Esophagus squamous epithelium (tissue), 5 donors: ENCODE measurements at places on chromosomes 11 and 22. TPM values are rescaled to one million over a fixed set of nuclear protein-coding genes. Genes with fewer than 3 reads are reported as not detected.

- no peak overlapping the region for H3K4me3 ChIP-seq
- no peak overlapping the region for H3K27ac ChIP-seq
- H3K4me1 ChIP-seq, result peaks cover 2% of the 10 kb centered on the region
- no peaks in the 10 kb centered on the region for H3K27me3 ChIP-seq
- no peaks in the 10 kb centered on the region for H3K36me3 ChIP-seq
Observed at GRCh38 chr11:14117632-14118031, 155.1 kb downstream of the SPON1 start.

- H3K27me3 ChIP-seq, result no peaks in the 10 kb centered on the region
- H3K4me1 ChIP-seq, result peaks cover 5% of the 10 kb centered on the region
- no peak overlapping the region for H3K27ac ChIP-seq
- H3K36me3 ChIP-seq, result peaks cover 29% of the 10 kb centered on the region
- DNase-seq, result no peak
Observed at GRCh38 chr11:94796863-94797262, 28.7 kb downstream of the AMOTL1 start.

DNA sequence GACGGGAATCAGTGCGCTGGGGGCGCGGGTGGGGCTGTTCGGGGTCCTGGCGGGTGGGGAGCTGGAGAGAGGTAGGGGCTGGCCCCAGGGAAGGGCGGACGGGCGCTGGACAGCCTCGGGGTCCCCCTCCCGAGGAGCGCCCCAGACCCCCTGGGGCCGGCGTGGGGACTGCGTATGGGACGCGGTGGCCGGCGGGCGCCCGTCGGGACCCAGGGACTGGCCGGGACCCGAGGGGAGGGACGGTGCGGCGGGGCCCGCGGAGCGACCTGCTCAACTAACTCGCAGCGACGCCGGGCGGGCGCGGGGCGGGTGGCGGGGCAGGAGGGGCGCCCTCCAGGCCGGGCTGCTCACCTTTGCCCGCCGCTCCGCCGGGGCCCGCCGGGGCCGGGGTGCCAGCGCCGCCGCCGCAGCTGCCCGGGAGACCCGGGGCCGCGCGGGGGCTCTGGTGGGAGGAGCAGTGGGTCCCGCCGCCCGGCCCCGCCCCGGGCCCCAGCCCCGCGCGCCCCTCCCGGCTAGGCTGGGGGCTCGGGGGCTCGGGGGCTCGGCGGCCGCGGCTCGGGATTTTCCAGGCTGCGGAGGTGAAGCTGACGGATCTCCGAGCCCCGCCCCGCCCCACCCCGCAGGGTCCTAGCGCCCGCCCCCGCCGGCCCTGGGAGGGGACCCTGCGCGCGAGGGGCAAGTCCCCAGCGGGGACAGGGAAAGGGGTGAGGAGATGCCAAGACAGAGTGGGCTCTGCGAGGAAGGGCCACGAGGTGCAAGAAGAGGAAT lies 12.3 kb downstream of the STARD10 start:
- H3K27ac ChIP-seq, result peak overlapping the region; percentile 67
- DNase-seq, result no peak
- peak overlapping the region; percentile 58 for H3K4me3 ChIP-seq
- H3K27me3 ChIP-seq, result no peaks in the 10 kb centered on the region
- H3K4me1 ChIP-seq, result peaks cover 37% of the 10 kb centered on the region

The OR10D3 gene
- total RNA-seq, result not detected

The GLB1L3 gene
- not detected for total RNA-seq
